ENCODE measurements at places on chromosomes 3 and 15.

DNA sequence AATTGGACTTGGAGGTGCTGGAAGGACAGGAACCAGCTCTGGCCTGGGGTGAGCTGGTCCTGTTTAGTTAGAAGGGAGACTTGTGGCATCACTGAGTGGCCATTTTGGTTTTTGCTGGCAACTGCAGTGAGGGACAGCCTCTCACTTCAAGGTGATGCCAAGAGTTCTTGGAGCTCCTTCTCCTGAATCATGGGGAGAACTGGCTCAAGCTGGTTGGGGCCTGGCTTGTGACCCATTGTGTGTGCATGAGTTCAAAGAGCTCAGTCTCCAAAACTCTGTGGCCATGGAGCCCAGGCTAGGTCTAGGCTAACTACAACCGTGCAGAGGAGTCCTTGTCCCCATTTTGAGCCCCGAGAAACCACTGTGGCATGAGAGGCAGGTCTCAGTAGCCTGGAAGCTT lies 60.1 kb upstream of the ZNF148 start:
- no peak for DNase-seq

DNA sequence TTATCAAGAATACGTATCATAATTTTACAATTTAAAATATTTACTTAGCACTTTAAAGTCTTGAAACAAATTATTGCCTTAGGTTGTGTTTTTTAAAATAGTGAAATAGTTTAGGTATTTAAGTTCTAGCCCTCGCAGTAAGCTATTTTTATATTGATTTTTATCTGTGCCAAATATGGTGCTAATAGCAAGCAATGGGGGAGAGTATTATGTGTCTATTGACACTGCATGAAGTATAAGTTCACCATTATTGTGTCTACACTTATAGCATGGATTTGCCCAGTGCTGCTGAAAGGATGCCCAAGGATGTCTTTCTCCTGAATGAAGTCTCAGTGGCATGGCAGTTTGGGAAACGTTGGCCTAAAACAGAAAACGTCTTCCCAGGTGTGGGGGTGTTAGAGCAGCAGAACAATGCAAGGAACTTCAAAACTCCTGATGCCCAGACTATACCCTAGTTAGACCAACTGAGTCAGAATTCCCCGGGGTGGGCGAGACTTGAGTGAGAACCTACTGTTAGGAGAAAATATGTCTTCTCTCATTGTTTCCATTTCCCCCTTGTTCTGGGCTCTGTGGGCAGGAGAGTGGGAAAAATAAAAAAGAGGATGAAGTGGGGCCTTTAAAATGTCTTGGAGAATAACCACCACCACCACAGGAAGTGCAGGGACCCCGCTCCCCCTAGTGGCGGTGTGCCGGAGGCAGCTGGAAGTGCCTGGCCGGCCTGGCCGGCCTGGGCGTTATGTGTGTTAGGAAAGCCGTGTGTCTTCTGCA lies 104.2 kb upstream of the SLC7A14 start:
- DNase-seq = no peak

GRCh38 chr3:52704611-52705437 lies 767 bp downstream of the GLT8D1 start:
- no peak for DNase-seq

DNA sequence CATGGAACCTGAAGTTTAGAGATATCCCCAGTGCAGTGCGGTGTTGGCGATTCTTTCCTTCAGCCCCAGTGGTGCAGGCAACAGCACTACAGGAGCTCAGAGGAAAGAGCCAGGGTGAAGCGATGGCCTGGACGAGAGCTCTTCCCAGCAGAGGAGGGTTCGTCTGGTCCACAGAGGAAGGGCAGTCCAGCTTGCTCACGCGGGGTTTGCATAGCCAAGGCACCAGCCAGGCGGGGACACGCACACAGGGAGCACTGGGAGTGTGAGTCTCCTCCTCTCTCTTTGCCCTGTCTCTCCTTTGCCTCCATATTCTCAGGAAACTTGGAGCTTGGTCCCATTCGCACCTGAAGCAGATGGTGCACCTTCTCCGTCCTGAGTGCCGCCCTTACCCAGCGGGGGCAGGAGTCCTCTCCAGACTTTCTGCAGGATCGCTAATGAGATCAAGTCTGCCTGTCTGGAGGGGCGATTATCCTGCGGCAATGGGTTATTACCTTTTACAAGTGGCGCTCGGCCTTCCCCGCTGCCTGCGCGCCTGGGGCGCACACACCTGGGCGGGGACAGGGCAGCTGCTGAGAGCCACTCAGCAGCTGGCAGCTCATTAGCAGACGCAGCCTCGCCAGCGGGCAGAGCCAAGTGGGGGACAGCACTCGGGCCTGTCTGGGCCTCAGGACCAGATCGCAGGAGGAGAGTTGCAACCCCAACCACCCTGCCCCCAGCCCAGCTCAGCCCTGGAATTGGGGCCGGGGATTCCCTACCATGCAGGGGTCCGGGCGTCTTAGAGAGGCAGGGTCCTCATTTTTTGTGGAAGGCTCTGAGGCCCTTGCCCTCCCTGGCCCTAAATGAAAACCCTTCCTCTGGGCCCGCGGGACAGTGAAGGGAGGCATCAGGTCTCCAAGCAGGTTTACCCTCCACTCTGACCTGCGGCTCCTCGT lies 119.0 kb upstream of the MEF2A start:
- no peak for DNase-seq

DNA sequence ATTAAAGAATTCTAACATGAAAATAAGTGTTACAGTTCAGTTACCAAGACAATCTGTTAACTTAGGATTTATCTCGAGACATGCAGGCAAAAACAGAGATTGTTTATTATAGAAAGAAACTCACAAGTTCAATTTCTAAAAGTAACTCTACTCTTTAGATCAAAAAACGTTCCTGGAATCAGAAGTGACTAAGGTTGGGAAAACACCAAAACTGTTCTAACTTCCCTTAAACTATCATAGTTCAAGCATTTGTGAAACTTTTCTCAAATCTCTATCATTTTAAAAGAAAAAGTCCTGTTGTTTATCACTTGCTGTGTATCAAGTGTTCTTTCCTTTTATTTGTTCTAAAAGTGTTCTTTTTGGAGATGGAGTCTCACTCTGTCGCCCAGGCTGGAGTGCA lies 8.7 kb downstream of the WDR82 start:
- DNase-seq = no peak

GRCh38 chr15:42134617-42135245 lies 21.7 kb downstream of the PLA2G4F start:
- no peak for DNase-seq

DNA sequence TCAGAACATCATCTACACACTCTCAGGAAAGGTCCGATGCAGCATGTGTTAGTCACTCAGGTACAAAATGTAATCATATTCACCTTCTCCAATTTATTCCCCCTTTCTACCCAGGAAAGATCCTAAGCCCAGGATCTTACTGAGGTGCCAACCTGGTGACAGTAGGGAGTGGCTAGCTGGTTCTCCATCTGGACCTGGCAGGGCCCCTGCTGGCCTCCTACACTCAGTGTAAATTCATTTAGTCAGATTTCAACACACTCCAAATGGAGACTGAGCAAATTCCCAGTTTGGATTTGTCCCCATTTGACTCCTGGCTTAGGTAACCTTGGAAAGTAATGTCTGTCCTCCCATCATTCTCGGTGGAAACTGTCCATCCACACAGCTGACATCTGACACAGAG lies 47.3 kb downstream of the SYNPR start:
- DNase-seq = no peak

- no peak for DNase-seq
These were observed 11.1 kb upstream of the CELF6 start for GRCh38 chr15:72331021-72331420.

GRCh38 chr3:14621093-14621492 lies 30.5 kb upstream of the CCDC174 start:
- DNase-seq = no peak

DNA sequence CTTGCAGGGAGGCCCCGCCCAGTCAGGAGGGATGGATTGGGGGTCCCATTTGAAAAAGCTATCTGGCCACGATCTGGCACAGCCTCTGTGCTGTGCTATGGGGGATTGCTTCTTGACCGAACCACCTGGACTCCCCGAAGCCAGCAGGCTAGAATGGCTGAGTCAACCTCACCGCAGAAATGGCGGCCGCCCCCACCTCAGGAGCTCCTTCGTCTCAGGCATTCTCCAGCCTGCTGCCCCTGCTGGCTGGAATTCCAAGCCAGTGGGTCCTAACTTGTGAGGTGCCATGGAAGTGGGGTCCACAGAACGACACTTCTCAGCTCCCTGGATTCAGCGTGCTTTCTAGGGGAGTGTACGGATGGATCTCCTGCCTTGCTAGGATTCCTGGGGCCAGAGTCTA lies 180.5 kb upstream of the TRIM42 start:
- no peak for DNase-seq

GRCh38 chr3:25007974-25008658 lies 419.9 kb upstream of the RARB start:
- DNase-seq = no peak

- DNase-seq = no peak
These were observed 39.3 kb downstream of the ADCY5 start for GRCh38 chr3:123409443-123410148.

GRCh38 chr3:24490151-24490550 lies 4.5 kb downstream of the THRB start:
- DNase-seq = no peak

DNA sequence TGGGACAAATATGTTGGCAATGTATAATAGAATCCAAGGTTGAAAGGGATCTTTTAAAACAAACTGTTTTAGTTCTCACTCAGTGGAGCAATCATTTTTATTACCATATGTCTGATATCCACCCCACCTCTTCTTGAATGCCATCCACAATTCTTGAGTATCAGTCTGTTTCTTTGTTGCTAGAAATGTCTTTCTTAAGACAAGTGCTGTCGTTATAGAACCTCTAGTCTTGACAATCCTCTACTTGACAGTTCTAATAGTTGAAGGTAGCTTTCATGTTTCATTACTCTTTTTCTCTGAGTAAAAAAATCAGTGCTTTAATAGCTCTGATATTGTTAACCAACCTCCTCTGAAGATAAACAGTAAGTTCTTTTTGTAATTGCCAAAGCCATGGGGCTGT lies 737.9 kb downstream of the MECOM start:
- DNase-seq = no peak

DNA sequence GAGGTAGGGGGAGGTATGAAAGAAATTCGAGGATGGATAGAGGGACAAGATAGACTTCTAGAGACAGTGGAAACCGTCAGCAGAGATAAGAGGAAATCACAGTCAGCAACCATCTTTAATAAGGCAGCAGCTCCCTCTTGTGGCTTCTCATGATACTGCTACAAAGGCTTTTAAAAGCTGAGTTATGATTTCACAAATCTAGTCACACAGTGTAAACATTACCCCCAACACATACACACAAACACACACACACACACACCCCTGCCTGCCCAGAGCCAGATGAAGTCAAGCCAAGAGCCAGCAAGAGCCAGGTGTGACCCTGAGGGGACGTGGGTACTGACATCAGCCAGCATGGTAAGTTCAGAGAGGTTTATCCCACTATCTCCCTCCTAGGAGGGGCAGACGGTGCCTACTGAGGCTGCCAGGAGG lies 18.9 kb upstream of the TGM5 start:
- peak; percentile 28 for DNase-seq

DNA sequence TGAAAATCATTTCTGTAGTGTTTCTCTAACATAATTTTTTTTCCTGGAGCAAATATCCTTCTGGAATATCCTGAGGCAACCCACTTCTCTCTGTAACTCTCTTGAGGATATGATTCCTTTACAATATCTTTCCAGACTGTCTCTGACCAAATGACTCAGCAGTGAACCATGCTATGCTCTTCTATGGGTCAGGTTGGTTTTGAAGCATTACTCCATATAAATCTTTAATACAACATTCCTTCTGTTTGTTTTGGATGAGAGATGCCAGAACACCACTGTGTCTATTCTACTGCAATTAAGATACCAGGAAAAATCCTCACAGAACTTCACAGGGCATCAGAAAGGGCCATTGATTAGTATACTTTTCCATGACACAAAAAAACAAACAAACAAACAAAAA lies 626.4 kb upstream of the ZNF385D start:
- DNase-seq = no peak

DNA sequence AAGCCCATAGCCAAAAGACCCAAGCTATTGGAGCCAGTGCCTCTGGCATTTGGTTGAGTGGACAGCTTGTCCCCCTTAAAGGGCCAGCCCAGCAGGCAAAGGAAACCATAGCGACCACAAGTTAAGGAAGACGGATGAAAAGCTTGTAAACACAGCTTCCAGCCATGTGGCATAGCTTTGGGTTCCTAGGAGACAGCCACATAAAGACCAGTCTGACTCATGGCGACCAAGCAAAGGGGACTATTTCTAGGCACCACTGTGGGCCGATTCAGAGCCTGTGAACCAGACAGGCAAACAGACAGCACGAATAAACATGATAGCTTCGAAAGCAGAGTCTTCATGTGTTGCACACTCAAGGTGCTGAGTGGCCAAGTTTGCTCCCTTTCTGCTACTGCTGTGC lies 30.5 kb upstream of the SRGAP3 start:
- DNase-seq = no peak

GRCh38 chr3:54936561-54936960 lies 8.7 kb upstream of the LRTM1 start:
- no peak for DNase-seq

DNA sequence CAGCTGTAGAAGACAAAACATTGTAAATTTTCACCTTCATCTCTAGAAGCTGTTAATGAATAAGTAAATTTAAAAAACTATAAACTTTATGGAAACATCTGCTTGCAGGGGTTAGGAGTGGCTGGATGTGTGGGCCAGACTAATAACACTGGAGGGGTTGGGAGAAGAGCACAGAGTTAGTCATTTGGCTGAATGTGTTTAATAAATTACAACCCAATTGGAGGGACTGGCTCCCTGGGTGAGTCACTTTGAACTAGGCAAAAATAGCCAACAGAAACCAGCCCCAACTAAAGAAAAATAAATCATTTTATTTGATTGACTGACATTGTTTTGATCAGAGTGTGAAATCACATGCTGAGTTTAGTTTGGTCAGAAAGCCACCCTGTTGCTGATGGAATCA lies 21.8 kb downstream of the DGKG start:
- no peak for DNase-seq

Measured in stimulated activated CD8-positive, alpha-beta memory T cell treated with anti-CD3 and anti-CD28 coated beads, Interleukin-7, amount 100 ng/mL, for 48 hours (primary cell).